ENCODE measurements at places on chromosomes 16 and 17.

DNA sequence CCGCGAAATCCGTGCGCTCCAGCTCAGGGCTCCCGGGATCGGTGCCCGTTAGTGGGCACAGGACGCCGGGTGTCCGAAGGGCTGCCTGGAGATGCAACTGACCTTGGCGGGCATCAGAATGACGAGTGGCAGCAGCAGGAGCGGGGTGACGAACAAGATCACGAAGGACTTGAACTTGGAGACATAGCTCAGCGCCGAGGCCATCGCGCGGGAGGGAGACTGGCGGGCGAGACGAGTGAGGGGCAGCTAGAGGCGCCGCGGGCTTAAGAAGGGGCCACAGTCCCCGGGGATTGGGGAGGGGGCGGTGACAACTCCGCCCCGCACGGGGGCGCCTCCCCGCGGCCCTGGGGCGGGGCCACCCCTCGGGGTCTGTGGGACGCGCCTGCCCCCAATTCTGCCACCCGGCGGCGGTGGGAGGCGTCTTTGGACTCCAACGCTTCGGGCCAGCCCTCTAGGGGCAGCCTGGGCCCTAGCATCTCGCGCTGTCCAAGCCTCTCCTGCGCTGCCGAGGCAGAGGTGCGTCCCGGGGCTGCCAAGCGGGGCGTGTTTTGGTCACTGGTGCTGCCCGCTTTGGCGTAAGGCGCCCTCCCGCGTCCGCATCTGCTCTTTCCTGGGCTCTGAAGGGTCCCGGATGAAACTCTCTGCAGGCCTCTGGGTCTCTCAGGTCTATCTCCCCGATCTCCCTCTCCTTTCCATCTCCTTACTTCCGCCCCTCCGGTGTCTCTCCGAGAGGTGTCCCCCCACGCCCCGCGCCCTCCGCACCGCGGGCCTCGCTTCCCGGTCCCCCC, at the start of gene SLC13A5:
Gene SLC13A5, minus strand, starts transcription at position 240 of the 788 bp plus-strand sequence. Its CDS starts 36 bp downstream, at position 204.
- DNase-seq, result peak; percentile 90

- DNase-seq, result peak; percentile 92
Measured at GRCh38 chr16:57519796-57520360, 16.5 kb downstream of the CCDC102A start.

DNA sequence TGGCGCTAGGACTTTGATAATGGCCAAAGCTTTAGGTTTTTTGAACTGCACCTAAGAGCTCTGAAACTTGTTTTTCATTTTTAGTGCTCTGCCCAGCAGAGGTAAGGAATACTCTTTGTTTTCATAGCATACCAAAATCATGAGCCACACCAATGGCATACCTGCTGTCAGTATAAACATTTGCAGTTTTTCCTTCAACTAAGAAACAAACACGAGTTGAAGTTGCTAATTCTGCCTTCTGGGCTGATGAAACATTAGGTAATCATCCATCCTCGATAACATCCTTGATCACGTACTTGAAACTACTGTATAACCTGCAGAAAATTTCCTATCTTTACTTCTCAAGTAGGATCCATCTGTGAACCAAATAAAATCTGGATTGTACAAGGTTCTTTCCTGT, 20.6 kb upstream of the B4GALNT2 start:
- DNase-seq, result no peak

DNA sequence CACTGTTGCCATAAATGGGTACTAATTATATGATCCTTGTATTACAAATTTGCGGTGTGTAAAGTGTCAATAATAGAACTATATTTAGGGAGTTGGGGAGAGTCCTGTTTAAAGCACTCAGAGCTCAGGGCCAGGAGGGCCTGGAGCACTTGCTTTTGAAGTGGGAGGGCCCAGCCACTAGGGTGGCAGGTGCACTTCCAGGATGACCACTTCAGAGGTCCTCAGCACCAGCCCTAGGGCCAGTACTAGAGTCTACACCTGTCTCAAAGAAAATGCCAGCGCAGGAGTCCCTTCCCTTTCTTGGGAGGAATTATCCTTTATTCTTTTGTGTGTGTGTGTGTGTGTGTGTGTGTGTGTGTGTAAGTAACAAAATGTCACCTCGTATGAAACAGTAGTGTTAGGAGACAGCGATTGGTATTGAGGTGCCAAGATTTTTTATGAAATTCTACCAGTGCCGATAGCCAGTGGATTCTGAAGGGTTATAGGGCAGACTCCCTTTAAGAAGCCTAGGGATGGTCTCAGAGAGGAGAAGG, 31.9 kb downstream of the MYO18A start:
- DNase-seq, result no peak

GRCh38 chr17:61805399-61805798, 57.9 kb downstream of the BRIP1 start:
- DNase-seq, result no peak

DNA sequence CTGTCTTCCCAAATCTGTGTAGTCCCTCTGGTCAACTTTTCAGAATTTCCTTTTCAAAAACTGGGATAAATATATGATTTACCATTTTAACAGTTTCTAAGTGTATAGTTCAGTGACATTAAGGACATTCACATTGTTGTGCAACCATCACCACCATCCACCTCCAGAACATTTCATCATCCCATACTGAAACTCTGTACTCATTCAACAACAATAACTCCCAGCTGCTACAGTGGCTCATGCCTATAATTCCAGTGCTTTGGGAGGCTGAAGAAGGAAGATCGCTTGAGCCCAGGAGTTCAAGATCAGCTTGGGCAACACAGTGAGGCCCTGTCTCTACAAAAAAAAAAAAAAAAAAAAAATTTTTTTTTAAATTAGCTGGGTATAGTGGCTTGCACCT, 131.0 kb downstream of the AATF start:
- DNase-seq, result no peak

GRCh38 chr16:89244754-89245153, 27.3 kb downstream of the ZNF778 start:
- DNase-seq, result no peak

Measured in iPS-NIHi11 (cell line).